ENCODE measurements at places on chromosomes 5 and 9.
A peak's percentile ranks its signal among the peaks of the same experiment; 100 is the strongest.

- no peak for DNase-seq
Observed at GRCh38 chr5:39464088-39464487, 39.3 kb upstream of the DAB2 start.

GRCh38 chr5:173785866-173786265 lies 102.3 kb upstream of the CPEB4 start:
- DNase-seq = no peak

DNA sequence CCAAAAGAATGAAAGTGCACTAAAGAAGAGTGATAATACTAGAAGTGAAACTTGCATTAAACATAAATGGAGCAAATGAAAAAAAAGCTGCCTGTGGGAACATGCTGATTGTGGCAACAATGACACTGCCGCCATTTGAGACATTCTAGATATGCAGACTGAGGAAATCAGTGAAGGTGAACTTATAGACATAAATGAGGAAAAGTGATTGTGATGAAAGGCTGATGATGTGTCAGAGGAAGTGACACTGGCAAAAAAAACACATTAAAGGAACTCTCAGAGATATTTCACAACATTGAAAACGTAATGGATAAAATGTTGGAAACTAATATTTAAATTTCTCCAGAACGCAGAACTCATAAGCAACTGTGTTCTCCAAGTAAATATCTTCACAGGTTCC lies 1.2 kb downstream of the ERCC8 start:
- no peak for DNase-seq

DNA sequence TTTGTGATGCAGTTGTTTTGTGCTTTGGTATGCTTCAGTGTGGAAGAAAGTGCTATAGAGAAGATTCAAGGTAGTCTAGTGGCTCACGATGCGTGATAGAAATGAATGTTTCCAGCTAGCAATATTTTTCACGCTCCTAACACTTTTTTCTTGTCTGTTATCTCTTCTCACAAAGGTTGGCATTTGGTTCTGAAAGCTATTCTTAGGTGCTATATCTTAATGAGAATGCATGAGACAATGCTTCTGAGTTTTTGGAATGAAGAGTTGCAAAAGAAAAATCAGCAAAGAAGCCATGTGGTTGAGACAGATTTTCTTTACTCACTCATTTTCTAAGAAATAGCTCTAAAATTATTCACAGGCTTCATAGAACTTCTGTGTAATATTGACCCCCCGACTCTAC lies 122.6 kb downstream of the PDE8B start:
- no peak for DNase-seq

- no peak for DNase-seq
Observed at GRCh38 chr9:121779381-121780117, 128.1 kb downstream of the DAB2IP start.

- DNase-seq = no peak
Observed at GRCh38 chr9:110509792-110510191, 69.7 kb downstream of the SVEP1 start.

DNA sequence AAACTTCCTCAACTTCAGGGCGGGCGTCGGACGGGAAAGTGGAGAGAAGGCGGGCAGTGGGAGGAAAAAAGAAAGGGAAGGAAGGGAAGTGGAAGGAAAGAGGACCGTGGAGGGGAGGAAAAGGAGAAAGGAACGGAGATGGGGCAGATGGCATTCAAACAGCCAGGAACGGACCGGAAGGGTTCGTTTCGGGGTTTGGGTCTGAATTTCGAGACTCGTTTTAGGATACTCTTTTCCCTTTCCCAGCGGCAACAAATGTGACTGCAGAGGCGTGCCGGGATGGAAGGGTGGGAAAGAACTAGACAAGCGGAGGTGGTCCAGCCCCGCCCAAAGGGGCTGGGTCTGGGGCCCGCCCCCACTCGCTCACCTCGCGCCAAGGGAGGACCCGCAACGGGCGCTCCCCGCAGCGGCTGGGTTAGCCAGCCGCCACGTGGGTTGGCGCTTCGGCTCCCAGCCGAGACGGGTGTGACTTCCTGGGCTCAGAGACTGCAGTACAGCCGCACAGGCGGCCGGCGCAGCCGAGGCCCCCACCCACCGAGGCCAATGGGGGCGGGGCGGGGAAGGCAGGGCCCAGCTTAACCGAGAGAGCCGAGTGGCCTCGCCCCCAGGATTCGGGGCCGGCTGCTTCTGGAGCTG lies 2.7 kb downstream of the VCAN start:
- peak; percentile 77 for DNase-seq

GRCh38 chr5:130546211-130546610 lies 618.8 kb downstream of the HINT1 start:
- DNase-seq = no peak

- no peak for DNase-seq
Observed at GRCh38 chr5:149893403-149893931, 51.1 kb downstream of the PDE6A start.

DNA sequence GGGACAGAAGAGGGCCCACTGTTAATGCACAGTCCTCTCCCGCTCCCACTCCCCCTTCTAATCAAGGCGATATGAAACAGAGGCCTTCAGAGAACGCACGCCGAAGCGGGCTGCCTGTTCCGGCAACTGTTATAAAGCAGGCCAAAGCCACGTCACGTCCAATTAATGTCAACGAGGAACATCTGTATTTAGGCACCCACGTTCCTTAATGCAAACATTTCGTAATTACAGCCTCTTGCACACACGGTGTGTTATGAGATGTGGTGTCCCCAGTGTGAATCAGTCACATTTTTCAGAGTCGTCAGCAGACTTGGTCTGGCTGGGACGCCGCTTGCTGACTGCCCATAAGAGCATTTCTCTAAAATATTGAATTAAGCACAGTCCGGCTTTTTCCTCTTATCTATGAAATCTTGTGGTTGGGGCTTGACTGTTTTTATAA lies 339.0 kb downstream of the NSG2 start:
- DNase-seq = no peak

DNA sequence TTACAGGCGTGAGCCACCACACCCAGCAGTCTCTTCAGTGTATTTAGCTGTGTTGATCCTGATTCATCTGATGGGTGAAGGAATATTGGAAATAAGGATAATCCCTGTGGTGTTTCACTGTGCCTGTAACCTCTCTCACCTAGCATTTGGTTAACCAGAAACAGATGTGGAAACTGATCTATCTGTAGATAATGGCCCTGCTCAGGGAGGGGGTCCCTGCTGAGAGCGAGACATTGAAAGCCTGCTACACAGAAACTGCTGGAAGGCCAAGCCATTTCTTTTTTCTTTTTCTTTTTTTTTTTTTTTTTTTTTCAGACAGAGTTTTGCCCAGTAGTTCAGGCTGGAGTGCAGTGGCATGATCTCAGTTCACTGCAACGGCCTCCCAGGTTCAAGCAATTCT lies 28.4 kb downstream of the QRFP start:
- DNase-seq = no peak

DNA sequence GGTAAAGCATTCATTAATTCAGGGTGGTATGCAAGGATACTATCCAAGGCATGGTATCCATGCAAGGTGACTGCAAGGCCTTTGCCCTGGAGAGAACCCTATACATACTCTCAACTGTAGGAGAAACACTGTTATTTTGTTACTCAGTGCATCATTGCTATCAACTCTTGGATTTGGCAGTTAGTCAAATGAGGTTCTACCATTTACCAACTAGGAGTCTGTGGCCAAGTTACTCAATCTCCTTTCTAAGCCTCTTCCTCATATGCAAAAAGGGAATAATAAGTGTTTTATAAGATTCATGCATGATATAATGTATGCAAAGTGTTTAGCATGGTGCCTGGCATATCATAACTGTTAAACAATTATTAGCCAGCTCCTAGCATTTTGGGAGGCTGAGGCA lies 4.0 kb downstream of the PCDHGC3 start:
- no peak for DNase-seq

GRCh38 chr9:15421990-15422371 lies 695 bp upstream of the SNAPC3 start:
- no peak for DNase-seq

- DNase-seq = no peak
Observed at GRCh38 chr5:61298066-61298465, 34.0 kb upstream of the ZSWIM6 start.

- DNase-seq = no peak
Observed at GRCh38 chr9:127138444-127138843, 16.0 kb upstream of the ANGPTL2 start.

GRCh38 chr9:113129884-113130283 lies 20.9 kb upstream of the SLC31A2 start:
- no peak for DNase-seq

GRCh38 chr9:120912958-120913646 lies 13.5 kb downstream of the TRAF1 start:
- no peak for DNase-seq

- DNase-seq = no peak
Observed at GRCh38 chr9:74598874-74599273, 101.7 kb downstream of the RORB start.

- no peak for DNase-seq
Observed at GRCh38 chr9:107034831-107035230, 171.9 kb downstream of the ZNF462 start.

DNA sequence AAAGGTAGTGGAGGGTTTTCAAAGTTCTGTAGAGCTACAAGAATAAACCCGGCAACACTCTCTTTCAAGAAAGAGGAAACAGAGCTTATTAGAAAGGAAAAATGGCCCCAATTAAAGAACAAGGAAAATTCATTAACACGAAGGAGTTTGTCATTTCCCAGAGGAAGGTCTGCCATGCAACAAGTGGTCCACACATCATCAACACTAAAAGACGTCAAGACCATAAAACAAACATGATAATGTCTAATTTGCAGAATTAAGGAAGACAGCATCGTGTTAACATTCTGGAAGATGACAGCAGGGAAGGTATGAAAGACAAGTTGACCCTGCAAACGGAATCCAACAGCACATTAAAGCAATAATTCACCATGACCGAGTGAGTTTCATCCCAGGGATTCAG lies 28.6 kb upstream of the NRARP start:
- no peak for DNase-seq

- DNase-seq = no peak
Observed at GRCh38 chr5:130151239-130151638, 247.0 kb downstream of the CHSY3 start.

GRCh38 chr5:120613729-120614128 lies 149.6 kb downstream of the PRR16 start:
- no peak for DNase-seq

GRCh38 chr9:78278801-78279200 lies 18.1 kb upstream of the PSAT1 start:
- DNase-seq = no peak

DNA sequence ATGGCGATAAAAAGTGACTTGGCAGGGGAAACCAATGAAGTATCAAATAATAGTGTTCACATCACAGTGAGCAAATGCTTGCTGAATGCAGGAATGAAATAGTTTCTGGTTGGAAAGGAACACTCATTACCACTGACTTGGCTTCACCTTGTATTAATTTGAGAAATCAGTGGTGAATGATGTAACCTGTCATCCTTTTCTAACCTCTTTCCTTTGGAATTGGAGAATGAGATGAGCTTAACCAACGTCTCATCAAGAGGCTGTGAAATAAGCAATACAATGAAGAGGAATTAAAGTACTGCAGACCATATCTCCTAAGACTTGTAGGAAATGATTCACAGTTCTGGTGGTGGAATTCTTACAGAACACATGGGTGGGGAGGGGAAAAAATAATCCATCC lies 192.2 kb downstream of the DMAC1 start:
- no peak for DNase-seq

DNA sequence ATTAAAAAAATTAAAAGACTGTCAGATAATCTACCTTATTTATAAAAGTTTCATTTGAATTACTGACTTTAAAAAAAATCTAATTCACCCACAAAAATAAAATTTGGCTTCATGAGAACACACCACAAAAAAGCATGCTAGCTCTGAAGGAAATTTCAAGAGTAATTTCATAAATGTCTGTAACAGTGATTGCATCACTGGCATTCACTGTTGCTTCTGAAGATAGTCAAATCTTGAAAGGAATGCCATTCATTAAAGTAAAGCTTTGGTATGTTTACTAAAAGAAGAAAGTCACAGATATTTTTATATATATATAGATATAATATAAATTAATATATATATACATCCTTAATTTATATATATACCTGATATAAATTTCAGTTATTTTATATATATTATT lies 43.4 kb downstream of the NADK2 start:
- no peak for DNase-seq

- no peak for DNase-seq
Observed at GRCh38 chr5:175092691-175093090, 351.3 kb downstream of the DRD1 start.

- no peak for DNase-seq
Observed at GRCh38 chr5:86605881-86606280, 11.9 kb upstream of the COX7C start.

DNA sequence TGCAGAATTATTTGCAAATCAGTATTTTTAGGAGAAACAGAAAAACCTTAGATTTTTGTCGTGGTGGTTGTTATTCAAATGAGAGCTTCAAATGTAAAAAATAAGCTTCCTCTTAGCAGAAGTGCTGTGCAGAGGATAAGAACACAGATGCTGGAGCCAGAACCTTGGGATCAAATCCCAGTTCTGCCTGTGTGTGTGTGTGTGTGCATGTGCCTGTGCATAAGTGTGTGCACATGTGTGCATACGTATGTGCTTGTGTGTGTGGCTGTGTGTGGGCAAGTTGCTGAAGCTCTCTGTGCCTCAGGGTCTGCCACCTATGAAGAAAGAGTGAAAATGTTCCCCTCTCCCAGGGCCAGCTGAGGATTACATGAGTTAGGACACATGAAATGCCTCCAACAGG lies 8.6 kb downstream of the DAP start:
- no peak for DNase-seq

GRCh38 chr9:82597241-82598203 lies 465.4 kb downstream of the RASEF start:
- DNase-seq = no peak

DNA sequence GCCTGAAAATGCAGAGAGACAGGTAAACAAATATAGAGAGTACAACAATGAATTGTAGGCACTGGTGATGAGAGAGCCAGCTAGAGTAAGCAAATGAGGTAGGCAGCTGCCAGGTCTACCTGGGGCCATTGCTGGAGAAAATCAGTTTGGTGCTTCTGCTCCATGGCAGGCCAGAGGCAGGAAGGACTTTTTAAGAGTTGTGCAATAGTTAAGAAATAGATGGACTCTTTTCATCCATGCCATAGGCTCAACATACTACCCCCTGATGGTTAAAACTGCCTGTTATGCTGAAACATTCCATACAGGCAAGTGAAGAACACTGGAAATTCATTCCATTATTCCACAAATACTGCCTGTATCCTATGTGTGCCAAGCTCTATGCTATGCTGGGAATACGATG lies 86.5 kb upstream of the CCDC112 start:
- no peak for DNase-seq

- no peak for DNase-seq
Observed at GRCh38 chr5:167783145-167783817, 508.2 kb upstream of the WWC1 start.

DNA sequence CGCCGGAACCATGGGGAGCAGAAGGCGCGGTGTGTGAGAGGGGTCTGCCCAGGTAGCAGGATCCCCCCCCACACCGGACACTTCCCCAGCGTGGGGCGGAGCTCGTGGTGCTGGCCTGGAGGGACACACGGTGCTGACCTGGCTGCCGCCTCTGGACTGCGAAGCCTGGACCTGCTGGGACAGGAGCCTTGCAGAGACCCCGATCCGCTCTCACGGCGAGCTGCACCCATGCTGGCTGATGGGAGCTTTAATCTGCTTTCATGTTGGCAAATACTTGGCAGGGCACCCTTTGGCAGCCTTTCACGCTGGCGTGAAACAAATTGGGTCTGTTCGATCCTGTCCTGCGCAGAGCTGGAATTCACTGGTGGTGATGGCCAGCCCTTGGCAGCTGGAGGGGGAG lies 7.4 kb downstream of the NKD2 start:
- no peak for DNase-seq

All from GM13977 (cell line).